Stimulated activated CD8-positive, alpha-beta memory T cell treated with anti-CD3 and anti-CD28 coated beads, Interleukin-15, amount 100 ng/mL, for 48 hours (primary cell): ENCODE measurements at places on chromosomes 13 and 19.
A peak's percentile ranks its signal among the peaks of the same experiment; 100 is the strongest.

- no peak for DNase-seq
Measured at GRCh38 chr13:37647031-37647650, 48.6 kb upstream of the POSTN start.

DNA sequence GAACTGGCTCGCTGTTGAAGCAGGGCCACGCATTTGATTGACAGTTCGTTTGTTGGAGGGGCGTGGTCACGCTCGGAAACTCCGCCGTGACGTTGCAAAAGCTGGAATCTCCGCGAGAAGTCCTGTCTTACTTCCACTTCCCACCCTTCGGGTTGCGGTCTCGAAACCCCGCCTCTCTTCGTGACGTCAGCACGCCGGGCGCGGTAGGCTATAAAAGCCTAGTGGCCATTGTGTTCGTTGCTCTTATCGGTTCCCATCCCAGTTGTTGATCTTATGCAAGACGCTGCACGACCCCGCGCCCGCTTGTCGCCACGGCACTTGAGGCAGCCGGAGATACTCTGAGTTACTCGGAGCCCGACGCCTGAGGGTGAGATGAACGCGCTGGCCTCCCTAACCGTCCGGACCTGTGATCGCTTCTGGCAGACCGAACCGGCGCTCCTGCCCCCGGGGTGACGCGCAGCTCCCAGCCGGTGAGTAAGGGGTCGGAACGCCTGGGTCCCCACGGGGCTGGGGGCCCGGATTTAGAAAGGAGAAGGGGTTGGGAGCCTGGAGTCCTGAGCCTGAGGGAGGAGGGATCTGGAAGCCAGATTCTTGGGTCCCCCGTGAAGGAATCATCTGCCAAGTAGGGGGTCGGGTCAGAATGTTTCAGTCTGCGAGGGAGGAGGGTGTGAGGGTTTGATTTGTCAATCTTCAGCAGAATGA, at the start of gene PPP1R15A:
Gene PPP1R15A, plus strand, starts transcription at position 240 of the 702 bp plus-strand sequence. CDS start 813 bp downstream, outside the sequence.
- DNase-seq: peak; percentile 94

- DNase-seq: no peak
Measured at GRCh38 chr13:42327725-42328124, 55.8 kb downstream of the AKAP11 start.

DNA sequence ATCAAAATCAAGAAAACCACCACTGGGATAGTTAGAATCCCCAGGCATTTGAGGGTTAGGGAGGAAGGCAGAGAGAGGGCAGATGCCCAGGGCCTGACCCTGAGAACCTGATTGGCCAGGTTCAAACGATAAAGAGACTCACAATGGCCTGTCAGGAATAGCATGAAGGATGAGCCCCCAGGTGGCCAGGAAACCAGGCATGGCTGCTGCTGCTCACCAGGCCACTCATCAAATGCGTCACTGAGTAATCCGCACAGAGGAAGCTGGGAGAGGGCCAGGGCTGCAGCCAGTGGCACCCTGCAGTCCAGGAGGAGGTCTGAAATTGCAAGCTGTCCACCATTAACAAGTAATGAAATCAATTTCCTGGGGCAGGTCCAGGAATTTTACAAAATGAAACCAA, 111.3 kb downstream of the KATNAL1 start:
- DNase-seq: no peak

GRCh38 chr13:96248103-96248502, 158.2 kb downstream of the HS6ST3 start:
- DNase-seq: no peak

- DNase-seq: no peak
Measured at GRCh38 chr19:49749055-49749716, 13.9 kb downstream of the TSKS start.

- no peak for DNase-seq
Measured at GRCh38 chr13:107838588-107839161, 376.7 kb downstream of the LIG4 start.

- DNase-seq: peak; percentile 27
Measured at GRCh38 chr13:94464771-94465170, 14.7 kb downstream of the DCT start.

DNA sequence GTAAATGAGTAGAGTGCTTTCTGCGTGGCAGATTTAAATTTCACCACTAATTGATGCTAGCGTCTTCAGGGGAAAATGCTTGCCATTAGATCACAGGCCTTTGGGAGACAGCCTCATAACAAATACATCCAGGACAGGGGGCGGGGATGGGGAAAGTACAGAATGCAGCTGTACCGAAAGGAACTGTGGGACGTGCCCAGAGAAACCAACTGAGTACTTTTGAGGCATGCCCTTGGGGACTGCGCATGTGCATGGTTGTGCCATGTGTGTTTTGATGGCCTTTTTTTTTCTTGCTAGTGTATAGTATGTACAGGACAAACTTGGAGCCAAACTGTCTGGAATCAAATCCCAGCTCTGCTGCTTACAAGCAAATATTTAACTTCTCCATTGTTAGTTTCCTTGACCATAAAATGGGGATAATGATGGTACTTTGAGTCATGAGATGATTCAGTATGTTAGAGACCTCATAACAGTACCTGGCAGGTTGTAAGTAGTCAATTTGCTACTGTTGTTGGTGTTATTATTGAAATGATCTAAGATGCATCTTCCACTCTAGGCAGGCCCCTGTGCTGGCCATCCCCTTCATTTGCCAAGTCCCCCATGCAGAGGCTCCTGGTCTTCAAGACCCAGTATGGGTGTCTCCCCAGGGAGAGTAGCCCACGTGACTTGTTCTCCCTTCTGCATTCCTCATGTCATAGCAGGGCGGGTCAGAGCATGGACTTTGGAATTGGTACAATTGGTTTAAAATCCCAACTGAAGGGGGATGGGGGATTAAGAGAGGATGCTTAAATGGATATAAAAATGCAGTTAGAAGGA, 68.3 kb upstream of the NPAS1 start:
- DNase-seq: no peak

DNA sequence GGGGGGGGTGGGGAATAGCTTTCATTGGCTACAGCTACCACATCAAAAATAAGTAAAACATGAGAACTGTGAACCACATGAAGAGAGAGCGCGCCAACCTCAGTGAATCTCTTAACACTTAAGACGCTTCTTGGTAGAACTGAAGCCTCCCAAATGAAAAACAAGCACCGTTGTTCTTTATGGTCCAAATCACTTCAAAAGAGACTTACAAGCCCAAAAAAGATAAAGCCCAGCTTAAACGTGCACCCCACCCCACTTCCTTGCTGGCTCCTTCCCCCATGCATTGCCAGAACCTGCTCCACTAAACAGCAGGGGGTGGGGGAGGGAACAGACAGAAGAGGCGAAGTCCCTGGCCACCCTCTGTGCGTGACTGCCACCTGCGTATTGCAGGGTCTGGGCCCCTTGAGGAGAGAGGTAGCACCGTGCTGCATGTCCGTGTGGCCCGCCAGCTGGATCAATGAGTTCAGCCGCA, 479.1 kb downstream of the FOXO1 start:
- peak; percentile 26 for DNase-seq
